ENCODE measurements at places on chromosomes 7 and 10.

DNA sequence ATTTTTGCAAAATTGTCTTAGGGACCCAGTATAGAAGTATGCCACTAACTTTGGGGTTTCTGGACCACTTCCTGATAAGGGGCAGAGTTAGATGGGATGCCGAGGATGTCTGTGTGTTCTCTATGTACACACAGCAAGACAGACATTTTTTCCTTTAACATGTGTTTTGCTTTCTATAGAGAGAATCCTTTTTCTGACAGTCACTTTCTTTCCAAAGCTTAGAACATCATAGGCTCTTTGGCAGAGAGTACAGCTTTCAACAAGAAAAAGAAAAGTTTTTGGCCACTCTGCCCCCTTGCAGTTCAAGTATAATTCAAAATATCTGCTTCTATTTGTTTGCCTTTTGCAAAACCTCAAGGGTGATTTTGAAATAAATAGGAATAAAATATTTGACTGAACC lies 44.1 kb downstream of the PAPSS2 start:
- no peak for DNase-seq

- no peak for DNase-seq
These were observed 140.9 kb downstream of the AUTS2 start for GRCh38 chr7:69739190-69739589.

GRCh38 chr7:2979951-2980350 lies 63.7 kb downstream of the CARD11 start:
- no peak for DNase-seq

GRCh38 chr7:110246118-110246517 lies 844.8 kb upstream of the LRRN3 start:
- no peak for DNase-seq

DNA sequence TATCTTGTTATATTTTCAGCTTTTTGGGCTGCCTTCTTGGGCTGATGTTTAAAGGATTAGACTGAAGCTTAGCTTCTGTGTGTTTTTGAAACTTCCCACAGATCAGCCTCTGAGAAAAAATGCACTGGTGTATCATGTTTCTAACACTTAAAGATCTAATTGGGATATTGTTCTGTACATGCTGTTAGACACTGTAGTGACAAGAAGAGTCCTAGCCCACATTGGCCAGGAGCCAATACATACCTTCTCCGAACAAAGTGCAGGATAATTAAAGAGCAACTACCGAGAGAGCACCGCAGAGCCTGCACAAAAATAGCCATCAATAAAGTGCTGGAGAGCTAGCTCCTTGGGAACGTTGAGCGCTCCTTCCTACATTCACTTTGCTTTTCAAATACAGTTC lies 289.4 kb upstream of the SP8 start:
- DNase-seq, result no peak
